MCF 10A (cell line): ENCODE measurements at places on chromosomes 12 and 14. TPM values are rescaled to one million over a fixed set of nuclear protein-coding genes. Genes with fewer than 3 reads are reported as not detected.

- DNase-seq = peak; percentile 44
- no peaks in the 10 kb centered on the region for H3K27me3 ChIP-seq
Measured at GRCh38 chr12:75341873-75342272, 7.4 kb downstream of the GLIPR1L1 start.

DNA sequence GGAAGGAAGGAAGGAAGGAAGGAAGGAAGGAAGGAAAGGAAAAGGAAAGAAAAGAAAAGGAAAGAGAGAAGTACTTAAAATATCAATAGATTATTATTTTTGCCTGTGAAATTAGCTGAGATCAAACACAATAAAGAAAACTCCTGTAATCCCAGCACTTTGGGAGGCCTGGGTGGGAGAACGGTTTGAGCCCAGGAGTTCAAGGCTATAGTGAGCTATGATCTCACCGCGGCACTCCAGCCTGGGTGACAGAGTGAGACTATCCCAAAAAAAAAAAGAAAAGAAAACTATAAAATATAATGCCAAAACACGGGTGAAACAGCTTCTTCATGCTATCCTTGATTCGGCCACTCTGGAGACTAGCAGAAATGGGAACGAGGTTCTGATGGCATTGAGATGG, 26.2 kb upstream of the CKAP4 start:
- peak overlapping the region; percentile 54 for H3K27ac ChIP-seq
- H3K4me3 ChIP-seq = no peak overlapping the region
- DNase-seq = no peak
- H3K36me3 ChIP-seq = no peaks in the 10 kb centered on the region
- H3K4me1 ChIP-seq = no peaks in the 10 kb centered on the region

DNA sequence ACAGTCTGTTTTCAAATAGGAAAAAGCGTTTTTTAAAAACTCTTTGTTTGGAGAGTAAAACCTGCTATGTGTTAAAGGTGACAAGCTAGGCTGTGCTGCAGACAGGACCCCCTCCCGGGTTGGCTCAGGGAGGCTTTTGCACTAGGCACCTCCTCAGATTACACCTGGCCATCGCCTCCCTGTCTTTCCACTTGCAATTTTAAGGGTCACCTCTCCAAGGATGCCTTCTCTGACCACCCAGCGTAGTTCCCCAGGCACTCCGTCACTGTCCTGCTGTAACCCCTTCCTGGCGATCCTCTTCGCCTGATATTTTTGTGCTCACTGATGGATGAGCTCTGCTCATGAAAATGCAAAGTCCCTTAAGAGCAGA, 80.7 kb downstream of the NTF3 start:
- no peak overlapping the region for H3K4me3 ChIP-seq
- H3K27me3 ChIP-seq = no peaks in the 10 kb centered on the region
- H3K36me3 ChIP-seq = no peaks in the 10 kb centered on the region
- DNase-seq = no peak
- H3K27ac ChIP-seq = no peak overlapping the region

- peak; percentile 61 for DNase-seq
- H3K27ac ChIP-seq = peak overlapping the region; percentile 82
- no peaks in the 10 kb centered on the region for H3K27me3 ChIP-seq
- H3K4me3 ChIP-seq = peak overlapping the region; percentile 79
- peaks cover 37% of the 10 kb centered on the region for H3K36me3 ChIP-seq
- H3K4me1 ChIP-seq = peaks cover 62% of the 10 kb centered on the region
Measured at GRCh38 chr12:13198876-13199275, 2.4 kb downstream of the EMP1 start.

The PPP1R13B gene
- 16.2 and 17.5 TPM in 2 replicates for total RNA-seq
